ENCODE measurements at places on chromosomes 2 and 18. TPM values are rescaled to one million over a fixed set of nuclear protein-coding genes. Genes with fewer than 3 reads are reported as not detected.

CDH7 gene
- under 0.01 TPM for total RNA-seq

VWC2L gene
- total RNA-seq = not detected

COQ10B gene
- 34.1 TPM for total RNA-seq

C1GALT1C1L gene
- 0.97 TPM for total RNA-seq

ARHGAP28 gene
- total RNA-seq = 27.2 TPM

ALLC gene
- not detected for total RNA-seq

ACKR3 gene
- 21.1 TPM for total RNA-seq

PRSS56 gene
- total RNA-seq = not detected

Measured in epithelial cell of umbilical artery (primary cell).